ENCODE measurements at places on chromosomes 7 and 10.

DNA sequence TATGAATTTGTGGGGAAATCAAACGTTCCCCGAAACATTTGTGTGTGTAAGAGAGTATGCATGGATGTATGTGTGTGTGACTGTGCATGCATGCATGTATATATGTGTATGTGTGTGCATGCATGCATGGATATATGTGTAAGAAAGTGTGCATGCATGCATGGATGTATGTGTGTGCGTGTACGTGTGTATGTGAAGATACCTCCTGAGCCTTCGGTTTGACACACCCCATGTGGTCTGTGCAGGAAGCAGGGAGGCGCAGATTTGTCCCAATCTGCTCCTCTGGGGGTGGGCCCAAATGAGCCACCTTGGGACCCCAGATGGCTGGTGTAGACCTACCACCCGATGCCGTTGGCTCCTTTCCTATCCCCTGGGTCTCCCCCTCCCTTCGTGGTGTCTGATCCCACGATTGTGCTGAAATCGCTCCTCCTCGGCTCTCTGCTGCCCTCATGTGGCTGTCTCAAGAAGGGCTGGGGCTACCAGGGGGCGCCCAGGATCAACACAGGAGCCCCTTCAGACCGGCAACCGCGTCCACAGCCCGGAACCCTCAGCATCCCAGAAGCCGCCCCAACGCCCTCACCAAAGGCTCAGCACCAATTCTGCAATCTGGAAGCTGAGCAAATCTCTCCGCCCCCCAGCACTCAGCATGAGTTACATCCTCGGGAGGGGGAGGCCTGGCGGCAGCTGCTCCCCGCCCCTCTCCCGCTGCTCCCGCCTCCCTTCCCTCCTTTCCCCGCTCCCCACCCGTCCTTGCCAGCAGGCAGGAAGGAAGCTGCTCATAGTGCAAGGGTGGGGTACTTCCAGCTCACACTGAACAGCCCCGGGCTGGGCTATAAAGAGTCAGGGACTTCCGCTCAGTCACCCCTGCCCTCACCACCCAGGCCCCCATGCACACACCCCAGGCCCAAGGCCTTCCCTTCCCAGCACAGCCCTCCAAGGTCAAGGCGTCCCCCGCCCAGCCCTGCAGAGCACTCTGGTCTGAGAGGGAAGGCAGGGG lies 2.3 kb upstream of the NOS3 start:
- peak; percentile 75 for DNase-seq

DNA sequence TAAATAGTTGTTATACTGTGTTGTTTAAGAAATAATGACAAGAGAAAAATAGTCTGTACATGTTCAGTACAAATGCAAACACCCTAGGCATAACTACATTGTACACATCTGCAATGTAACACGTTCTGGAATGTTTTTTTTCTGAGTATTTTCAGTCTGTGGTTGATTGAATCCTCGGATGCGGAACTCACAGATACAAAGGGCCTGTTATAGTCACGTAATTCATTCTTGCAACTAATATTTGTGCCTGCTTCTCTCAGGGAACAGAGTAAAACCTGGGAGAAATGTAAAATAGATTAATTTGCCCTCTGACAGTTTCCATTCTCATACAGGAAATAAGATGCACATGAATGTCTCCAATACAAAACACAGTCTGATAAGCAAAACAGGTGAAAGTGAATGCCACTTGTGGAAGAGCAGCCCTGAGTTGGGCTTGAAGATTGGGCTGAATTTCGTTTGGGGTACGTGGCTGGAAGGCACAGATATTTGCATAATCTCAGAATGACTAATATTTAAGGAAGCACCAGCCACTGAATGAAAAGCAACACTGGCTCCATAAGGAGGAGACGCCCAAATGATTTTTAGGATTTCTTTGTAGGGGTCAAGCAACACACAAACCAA lies 19.1 kb downstream of the DENND2A start:
- no peak for DNase-seq

GRCh38 chr7:17773289-17773626 lies 167.0 kb downstream of the SNX13 start:
- no peak for DNase-seq

DNA sequence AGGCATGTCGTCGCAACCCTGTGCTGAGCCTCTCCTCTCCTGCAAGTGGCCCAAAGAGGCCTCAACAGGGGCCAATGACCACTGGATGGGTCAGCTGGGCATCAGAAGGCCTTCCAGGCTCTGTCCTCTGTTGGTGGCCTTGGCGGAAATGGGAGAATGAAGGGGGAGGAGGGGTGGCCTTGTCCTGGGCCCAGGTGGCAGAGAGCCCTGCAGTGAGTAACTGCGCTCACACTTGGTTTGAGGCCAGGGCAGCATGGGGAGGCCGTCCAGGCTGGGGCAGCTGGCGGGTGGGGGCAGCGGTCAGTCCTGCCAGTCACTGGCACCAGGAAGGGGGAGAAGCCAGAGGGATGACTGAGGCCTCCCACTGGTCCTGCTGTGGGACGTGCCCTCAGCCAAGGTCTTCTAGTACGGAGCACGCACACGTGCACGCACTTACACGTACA lies 59.8 kb downstream of the LHPP start:
- no peak for DNase-seq

GRCh38 chr7:137081321-137082093 lies 213.1 kb downstream of the CHRM2 start:
- DNase-seq, result no peak

DNA sequence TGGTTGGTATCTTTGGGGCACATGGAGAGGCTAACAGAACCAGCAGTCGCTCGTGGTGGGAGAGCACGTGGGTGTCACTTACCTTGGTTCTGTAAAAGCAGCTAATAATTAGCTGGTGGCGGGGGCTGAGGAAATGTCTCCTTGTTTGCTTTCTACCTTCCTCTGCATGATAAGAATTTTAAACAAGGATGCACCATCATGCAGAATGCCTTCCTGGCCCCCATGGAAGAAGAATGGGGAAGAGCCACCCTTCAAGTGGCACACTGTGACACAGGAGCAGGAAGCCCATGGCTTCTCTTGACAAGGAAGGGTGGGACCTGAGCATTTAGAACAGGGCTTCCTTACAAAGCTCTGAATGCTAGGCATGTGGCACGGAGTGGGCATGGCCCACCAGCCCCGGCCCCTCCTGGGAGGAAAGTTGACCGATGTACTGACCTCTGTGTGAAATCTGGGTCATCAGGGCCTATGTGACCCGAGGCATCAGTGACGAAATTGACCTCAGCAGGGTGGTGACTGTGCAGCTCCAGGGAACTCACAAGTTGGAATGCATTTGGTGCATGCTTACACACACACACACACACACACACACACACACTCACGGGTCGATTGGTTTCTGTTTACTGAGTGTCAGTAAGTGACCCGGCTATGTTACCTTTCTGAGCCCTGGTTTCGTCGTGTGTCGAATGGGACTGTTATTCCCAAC lies 116.9 kb upstream of the ANLN start:
- DNase-seq, result no peak

- DNase-seq, result no peak
Measured at GRCh38 chr10:61662794-61663259, at the start of gene CABCOCO1. CABCOCO1 (plus strand) TSS chr10:61662929; CDS start chr10:61662973, 44 bp downstream.

DNA sequence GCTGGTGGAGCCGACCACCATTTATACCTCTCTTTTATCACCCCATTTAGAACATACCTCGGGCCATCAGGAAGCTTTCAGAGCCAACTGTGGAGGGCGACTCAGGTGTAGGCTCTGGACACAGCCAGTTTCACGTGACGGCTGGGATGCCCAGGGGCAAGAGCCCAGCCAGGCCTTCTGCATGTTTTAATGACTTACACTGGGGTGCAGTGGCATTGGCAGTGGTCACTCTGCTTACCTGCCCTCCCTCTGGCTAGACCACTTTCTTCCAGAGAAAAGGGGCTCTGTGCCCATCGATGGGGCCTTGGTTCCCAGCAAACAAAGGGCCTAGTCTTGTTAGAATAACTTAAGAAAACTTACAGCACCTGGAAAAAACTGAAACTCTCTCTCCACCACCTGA lies 50.0 kb downstream of the PNLIPRP2 start:
- DNase-seq, result no peak

DNA sequence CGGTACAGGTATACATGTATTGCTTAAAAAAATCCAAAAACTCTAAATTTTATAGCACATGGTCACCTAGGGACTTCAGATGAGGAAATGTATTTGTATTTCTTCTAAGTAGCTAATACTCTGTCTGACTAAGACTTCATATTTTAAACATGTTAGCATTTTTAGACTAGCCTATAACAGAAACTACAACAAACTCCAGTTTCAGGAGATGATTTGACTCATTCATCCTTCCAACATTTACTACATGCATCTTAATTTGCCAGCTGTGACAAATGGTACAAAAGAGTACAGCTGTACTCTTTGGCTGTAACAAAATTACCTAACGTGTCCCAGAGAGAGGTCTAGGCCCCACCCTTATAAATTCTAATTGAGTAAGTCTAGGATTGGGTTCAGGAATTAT lies 22.2 kb downstream of the TMEM209 start:
- no peak for DNase-seq

DNA sequence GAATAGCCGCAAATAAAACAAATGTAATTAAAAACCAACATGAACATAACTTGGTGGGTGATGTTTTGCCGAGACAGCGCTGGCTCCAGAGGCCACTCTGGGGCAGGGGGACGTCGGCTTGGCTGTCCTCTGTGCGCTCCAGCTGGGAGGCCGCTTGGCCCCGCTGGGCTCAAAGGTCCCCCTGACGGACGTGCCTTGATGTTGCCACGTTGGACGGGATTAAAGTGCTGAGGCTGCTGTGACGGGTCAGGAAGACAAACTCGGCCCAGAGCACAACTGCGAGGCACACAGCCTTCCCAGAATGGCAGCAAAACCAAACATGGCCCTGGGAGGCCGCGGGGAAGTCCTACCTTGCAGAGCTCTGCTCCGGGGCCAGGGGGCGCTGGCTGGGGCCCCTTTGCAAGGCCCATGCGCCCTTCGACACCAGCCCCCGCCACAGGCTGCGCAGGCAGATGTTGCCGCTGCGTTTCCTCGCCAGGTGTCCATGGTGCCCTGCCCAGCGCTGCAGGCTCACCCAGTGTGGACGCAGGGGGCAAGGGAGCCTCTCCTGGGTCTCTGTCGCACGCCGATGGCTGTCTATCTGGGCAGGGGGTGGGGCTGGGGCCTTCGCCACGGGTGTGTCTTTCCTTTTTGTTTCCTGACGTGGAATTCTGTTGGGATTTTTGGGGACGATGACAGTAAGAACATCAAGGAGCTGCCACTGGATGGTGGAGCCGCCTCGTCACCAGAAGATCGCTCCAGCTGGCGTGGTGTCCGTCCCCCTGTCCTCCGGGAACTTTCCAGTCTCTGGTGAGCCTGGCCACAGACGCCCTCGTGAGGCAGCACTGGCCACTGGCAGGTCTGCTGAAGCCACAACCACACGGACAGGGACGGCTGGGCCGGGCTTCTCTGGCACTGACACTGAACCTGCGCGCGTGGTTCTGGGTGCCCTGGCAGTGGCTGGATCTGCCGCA lies 99.6 kb upstream of the DIP2C start:
- no peak for DNase-seq

- DNase-seq, result no peak
Measured at GRCh38 chr7:101395376-101395775, 32.7 kb downstream of the COL26A1 start.

- no peak for DNase-seq
Measured at GRCh38 chr7:89332026-89332425, 536.5 kb upstream of the TEX47 start.

DNA sequence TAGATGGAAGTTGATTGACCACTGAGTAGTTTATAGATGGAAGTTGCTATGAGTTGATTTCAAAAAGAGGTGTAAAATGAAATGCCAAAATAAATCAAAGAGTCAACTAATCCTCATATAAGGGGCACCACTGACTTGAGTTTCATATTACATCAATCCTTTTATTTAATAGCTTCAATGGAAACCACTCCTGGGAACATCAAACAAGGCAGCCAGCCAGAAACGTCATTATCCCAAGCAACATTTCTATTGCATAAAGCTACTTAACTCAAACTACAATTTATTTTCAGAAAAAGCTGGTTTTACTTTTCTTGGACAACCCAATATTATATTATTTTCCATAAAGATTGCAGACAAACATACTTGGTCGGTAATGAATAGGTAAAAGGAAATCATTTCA lies 162.1 kb downstream of the TSPAN12 start:
- DNase-seq, result no peak

- no peak for DNase-seq
Measured at GRCh38 chr7:103336761-103337160, 7.8 kb downstream of the DNAJC2 start.

DNA sequence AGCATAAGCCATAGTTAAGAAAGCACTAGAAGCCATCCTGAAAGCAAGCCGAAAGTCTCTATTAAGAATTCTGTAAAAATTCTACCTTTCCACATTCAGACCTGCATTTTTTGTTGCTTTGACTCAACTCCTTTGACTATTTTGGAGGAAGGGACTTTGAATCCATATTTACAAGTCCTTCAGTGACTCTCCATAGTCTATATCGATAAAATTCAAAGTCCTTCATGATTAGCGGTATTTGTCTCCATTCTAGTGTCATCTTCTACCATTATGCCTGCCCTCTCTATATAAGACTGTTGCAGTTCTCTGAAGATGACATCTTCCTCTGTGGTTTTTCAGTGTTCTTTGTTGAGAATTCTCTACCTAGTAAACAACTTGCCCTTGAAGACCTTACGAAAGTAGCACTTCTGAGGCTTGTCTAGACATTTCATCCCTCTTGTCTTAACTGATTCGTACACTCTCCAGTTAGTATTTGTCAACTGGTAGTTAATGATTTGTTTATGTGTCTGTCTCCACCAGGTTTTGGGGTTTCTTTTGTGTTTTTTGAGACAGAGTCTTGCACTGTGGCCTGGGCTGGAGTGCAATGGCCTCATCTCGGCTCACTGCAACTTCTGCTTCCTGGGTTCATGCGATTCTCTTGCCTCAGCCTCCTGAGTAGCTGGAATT lies 1.7 kb downstream of the CCSER2 start:
- DNase-seq, result peak; percentile 78

DNA sequence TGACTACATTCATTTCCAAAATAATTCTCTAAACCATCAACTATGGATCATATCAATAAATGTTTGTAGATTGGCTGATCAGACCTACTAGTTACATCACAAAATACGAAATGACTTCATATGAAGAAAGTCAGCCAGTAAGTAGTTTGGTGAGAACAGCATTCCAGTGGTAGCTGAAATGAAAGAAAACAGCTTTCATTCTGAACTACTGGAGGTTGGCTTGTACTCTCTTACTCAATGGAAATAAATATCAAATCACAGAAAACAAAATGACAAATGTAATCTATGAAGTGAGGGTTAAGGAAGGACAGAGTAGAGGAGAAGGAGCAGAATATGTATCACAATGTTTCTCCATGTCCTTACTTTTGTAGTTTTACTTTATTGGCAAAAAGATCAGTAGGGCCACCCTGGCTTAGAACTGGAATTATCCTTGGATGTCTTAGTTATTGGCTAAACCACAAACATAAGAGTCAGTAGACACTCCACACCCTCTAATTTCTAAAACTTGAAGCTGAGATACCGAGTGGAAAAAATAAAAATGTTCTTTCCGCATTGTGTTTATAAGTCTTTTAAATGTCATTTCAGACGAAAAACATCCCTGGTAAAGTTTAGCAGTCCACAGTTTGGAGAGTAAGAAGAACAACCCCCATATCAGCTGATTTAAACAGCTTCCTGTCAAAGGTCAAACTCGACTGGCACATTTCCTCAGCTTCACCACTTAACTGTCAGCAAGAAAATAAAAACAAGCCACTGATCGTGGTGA lies 74.0 kb upstream of the DGKI start:
- DNase-seq, result no peak
